Stimulated activated CD4-positive, alpha-beta T cell treated with anti-CD3 and anti-CD28 coated beads, TNF-alpha, amount 100 ng/mL, for 48 hours (primary cell): ENCODE measurements at places on chromosomes 3 and 15.

GRCh38 chr3:46335541-46335940 is 18.4 kb upstream of the CCR2 start:
- no peak for DNase-seq

DNA sequence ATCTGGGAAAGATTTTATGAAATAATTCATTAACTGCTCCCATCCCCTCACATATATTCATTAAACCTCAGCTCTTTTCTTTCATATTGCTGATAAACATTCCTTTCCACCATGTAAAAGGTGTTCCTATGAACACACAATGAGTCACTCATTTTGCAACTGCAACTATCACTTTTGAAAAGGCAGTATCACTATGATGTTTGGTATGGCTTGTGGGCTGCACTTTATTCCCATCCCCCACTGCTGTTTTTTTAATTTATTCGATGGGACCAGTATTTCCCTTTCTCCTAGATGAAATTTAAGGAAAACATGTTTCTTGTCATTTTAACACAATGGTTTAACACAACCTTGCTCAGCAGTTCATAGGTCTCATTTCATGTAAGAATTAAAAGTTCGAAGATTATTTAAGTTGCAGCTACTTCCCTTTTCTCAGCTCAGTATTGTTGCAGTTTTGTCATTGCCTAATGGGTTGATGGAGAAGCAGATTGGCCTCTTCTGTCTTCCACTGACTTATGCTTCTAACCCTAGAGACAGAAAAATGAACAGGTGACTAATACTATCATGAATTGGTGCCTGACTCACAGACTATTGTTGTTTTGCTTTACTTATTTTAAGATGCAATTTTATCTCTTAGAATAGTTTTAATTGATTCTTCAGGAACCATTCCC is 280.3 kb downstream of the ZPLD1 start:
- no peak for DNase-seq

DNA sequence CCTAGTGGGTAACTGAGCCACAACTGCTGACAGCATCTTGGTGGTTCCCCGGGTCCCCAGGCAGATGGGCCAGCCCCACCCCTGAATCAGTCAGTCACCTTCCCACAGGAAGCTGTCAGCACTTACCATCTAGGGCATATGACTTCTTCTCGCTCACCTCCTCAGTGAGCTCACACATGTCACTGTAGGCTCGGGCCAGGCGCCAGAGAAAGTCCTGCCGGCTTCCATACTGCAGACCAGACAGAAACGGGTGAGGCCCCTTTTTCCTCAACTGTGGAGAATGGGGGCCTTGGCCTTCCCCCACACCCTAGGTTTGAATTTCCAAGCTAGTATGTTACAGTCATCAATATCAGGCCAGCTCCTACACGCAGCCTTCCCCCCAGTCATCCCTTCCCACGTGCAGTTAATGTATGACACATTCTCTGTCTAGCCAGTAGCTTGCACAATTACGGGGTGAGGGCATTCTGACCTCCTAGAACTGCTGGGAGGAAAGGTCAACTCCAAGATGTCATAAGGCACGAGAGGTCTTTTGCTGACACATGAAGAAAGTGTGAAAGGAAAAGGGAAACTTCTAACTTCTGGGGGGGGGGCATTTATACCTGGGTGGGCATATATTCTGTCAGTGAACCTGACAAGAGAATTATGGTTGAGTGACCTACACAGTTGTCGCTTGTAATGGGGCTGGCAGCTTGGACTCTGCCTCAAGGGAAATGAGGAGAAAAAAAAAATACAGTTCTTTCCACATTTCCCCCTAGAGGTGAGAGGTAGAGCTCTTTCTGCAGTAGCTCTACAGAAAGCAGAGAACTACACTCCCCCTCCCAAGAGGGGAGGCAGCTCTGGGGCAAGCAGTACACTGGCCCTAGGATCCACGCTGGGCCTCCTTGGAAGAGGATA is 10.9 kb downstream of the RMDN3 start:
- DNase-seq: no peak

GRCh38 chr3:74055061-74055460 is 430.3 kb upstream of the PDZRN3 start:
- no peak for DNase-seq

- DNase-seq: no peak
Observed at GRCh38 chr15:95603802-95604201, 726.7 kb upstream of the NR2F2 start.

- no peak for DNase-seq
Observed at GRCh38 chr3:28042707-28043106, 198.7 kb upstream of the CMC1 start.

DNA sequence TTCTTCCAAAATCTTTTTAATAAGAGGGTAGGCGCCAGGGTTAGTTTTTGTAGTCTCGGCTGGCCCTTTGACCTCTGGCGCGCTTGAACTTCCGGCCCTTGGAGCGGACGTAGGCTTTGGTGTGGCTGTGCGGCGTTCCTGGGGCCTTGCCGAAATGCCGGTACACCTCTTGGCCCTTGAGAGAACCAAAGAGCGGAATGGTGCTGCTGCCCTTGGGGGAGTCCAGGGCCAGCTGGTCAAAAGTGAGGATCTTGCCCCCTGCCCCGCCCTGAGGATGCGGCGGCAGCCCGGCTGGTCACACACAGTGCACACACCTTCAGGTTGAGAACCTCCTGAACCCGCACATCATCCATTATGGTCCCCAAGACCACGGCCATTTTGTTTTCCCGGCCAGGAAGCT is 20.0 kb upstream of the CHRNB4 start:
- no peak for DNase-seq

DNA sequence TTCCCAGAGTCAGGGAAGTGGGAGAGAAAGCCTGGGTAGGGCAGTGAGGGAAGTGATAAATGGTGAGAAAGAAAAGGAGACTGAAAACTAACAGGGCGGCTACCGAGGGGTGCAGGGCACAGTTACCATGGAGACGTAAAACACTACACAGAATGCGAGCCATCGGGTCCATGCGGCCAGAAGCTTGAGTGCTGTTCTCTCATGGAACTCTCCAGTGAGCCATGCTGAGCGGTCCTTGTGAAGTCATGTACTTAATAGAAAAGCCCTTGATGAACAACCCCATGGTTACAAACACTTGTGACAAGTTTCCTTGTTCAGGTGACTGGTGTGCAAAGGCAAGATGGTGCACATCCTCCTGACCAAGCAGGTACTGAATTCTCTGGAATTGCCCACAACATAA is 3.7 kb upstream of the PLA2G4F start:
- no peak for DNase-seq

GRCh38 chr3:56796202-56796601 is 5.5 kb downstream of the ARHGEF3 start:
- DNase-seq: no peak

DNA sequence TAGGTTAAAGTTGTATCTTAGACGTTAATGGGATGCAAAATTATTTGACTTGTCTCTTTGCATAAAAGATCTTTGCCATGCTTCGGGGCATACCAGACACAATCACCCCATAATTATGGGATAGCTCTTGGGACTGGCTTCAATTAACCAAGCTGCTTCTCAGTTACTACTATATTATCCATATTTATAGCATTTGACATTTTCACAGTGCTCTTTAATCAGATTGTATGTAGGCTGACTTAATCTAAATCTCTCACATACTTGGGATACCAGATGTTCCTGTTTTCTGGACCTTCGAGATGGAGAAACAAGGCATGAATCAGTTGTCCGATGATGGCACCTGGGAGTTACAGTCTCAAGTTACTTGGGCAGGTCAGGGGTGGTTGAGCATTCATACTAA is 27.2 kb upstream of the ABHD17C start:
- DNase-seq: no peak

DNA sequence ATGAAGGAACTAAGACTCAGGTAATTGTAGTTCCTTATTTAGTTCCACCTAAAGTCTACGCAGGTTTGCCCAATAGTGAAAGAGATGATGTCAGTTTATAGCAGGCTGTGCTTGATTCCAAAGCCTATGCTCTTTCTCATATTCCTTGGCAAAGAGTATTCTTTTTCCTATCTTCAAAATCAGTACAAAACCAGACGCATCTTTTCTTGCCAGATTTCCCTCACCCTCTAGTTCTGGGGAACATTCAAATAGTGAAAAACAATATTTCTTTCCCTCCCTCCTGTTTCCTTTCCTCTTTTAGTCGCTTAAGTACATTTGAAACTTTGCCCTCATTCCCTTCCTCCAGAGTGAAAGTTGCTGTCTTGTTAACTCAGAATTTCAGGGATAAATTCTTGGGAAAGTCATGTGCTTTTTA is 134.6 kb upstream of the PDZRN3 start:
- no peak for DNase-seq

GRCh38 chr15:83372434-83372891 is 74.7 kb upstream of the SH3GL3 start:
- no peak for DNase-seq

DNA sequence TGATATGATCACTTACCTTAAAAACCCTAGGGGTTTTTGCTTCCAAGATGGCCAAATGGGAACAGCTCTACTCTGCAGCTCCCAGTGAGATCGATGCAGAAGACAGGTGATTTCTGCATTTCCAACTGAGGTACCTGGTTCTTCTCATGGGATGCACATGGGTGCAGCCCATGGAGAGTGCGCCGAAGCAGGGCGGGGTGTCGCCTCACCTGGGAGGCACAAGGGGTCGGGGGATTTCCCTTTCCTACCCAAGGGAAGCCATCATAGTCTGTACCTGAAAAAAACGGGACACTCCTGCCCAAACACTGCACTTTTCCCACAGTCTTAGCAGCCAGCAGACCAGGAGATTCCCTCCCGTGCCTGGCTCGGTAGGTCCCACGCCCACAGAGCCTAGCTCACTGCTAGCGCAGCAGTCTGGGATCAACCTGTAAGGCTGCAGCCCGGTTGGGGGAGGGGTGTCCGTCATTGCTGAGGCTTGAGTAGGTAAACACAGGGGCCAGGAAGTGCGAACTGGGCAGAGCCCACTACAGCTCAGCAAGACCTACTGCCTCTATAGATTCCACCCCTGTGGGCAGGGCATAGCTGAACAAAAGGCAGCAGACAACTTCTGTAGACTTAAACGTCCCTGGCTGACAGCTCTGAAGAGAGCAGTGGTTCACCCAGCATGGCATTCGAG is 78.6 kb downstream of the CTNNB1 start:
- no peak for DNase-seq

GRCh38 chr3:18634461-18634860 is 209.3 kb upstream of the SATB1 start:
- no peak for DNase-seq

DNA sequence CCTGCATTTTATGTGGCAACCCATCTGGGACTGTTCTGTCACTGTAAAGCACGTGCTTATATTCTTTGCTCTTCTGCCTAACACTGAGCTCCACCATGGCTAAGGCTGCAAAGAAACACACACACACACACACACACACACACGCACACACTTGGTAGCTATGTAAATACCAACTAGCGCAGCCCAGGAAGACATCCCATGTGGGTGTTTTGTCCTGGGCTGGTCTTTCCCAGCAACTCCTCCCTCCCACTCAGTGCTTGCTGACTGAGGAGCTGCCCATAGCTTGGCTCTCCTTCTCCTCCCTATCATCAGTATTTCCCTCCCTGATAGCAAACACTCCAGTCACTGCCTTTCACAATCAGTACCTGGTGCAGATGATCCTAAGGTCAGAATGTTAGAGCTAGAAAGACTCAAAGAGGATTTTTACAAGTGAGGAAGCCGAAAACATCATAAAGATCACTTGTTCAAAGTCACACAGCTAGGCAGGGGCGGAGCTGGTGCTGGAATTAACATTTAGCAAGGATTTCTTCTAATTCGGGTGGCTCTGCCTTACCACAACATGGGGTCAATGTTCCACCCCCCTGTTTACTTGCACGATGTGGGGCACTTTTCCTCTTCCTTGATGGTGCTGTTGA is 377.1 kb upstream of the TBL1XR1 start:
- DNase-seq: no peak

DNA sequence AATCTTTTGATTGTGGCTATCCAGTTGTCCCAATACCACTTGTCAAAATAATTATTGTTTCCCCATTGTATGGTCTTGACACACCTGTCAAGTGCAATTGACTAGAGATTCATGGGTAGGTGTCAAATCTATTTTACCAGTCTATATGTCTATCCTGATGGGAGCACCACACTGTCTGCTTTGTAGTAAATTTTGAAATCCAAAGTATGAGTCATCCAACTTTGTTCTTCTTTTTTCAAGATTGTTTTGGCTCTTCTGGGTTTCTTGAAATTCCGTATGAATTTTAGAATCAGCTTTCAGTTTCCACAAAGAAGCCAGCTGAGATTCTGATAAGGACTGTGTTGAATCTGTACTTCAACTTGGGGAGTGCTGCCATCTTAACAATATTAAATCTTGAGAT is 71.9 kb downstream of the CSNK1G1 start:
- DNase-seq: no peak

GRCh38 chr3:187610981-187611511 is 59.1 kb downstream of the SST start:
- DNase-seq: no peak

GRCh38 chr15:37452498-37452897 is 352.1 kb upstream of the MEIS2 start:
- DNase-seq: no peak

DNA sequence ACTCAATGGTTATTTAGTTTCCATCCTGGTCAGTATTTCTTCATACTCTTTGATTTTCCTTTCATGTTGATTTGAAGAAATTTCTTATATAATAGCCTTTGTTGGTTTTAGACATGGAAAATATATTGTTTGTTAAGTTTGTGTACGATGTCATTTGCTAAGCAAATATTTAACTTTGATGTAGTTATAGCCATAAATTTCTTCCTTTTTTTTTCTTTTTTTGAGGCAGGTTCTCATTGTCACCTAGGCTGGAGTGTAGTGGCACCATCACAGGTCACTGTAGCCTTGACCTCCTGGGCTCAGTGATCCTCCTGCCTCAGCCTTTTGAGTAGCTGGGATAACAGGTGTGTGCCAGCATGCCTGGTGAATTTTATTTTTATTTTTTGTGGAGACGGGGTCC is 51.4 kb downstream of the NMD3 start:
- no peak for DNase-seq

DNA sequence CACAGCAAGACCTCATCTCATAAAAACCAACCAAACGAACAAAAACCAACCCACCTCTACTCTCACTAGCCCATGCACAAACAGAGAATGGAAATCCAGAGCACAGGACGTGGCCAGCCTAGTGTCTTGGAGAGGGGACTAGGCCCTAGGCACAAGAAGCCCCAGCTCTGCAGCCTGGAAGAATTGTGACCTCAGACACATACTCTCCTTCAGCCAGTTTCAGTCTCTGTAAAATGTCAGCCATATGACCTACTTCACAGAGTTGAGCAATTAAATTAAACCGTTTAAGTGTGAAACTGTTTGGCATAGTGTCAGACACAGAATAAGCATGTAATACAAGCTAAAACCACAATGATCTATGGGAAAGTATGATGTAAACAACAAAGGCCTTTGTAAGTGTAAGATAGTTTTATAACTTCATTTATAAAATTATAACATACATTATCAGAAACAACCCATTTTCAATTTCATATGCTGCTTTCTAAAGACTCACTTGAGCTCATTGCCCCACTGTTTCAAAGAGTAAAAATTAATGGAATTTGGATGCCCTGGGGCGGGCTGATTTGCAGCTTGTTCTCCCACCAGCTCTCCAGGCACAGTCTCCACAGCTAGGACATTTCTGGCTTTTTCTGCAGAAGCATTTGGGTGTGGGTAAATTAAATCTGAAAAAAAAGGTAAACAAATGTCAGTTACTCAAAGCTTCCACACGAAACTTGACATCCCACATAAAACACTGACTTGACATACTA is 32.9 kb downstream of the TBC1D2B start:
- no peak for DNase-seq
